Activated CD4-positive, alpha-beta memory T cell treated with anti-CD3 and anti-CD28 coated beads for 36 hours (primary cell): ENCODE measurements at places on chromosomes 7 and 10. TPM values are rescaled to one million over a fixed set of nuclear protein-coding genes. Genes with fewer than 3 reads are reported as not detected.

- H3K27ac ChIP-seq, result no peak overlapping the region
- no peak overlapping the region for H3K4me3 ChIP-seq
- peaks cover 19% of the 10 kb centered on the region for H3K4me1 ChIP-seq
These were observed 15.0 kb downstream of the NOD1 start for GRCh38 chr7:30463405-30464145.

SAMD9 gene
- total RNA-seq, result 7.2 TPM

DNA sequence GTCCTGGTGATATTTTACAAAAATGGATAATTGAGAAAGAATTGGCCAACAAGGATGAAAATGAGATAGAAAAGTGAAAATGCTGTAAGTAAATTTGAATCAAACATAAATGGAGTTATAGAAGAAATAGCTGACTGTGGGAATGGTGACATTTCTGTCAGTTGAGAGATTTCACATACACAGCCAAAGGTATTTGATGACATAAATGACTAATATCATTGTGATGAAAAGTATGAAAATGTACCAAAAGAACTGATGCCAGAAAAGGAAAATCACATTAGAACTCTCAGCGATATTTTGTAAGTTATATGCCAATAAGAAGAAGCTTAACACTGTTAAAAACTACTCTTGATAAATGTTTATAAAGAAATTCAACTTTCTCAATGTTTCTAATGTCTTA is 54.9 kb downstream of the TFPI2 start:
- no peak overlapping the region for H3K27ac ChIP-seq
- DNase-seq, result no peak
- no peaks in the 10 kb centered on the region for H3K27me3 ChIP-seq

DNA sequence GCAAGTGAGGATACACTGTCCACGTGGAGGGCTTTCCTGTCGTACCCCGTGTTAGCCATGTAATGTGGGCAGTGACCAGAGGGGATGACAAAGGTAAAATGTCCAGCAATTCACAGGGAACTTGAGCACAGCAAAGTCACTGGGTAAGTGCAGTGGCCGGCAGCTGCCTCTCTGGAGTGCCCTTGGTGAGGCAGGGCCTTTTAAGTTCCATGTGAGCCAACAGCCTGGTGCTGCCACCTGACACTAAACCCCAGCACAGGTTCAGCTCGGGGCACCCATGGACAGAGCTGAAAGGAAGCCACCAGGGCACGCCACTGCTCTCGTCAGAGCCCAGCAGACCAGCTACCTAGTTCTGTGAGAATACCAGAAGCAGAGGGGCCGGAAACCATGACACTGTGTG is 168.3 kb downstream of the PRKAG2 start:
- no peak for DNase-seq
- H3K36me3 ChIP-seq, result no peaks in the 10 kb centered on the region
- no peaks in the 10 kb centered on the region for H3K27me3 ChIP-seq
- H3K4me1 ChIP-seq, result peaks cover 7% of the 10 kb centered on the region
- H3K27ac ChIP-seq, result no peak overlapping the region

DNA sequence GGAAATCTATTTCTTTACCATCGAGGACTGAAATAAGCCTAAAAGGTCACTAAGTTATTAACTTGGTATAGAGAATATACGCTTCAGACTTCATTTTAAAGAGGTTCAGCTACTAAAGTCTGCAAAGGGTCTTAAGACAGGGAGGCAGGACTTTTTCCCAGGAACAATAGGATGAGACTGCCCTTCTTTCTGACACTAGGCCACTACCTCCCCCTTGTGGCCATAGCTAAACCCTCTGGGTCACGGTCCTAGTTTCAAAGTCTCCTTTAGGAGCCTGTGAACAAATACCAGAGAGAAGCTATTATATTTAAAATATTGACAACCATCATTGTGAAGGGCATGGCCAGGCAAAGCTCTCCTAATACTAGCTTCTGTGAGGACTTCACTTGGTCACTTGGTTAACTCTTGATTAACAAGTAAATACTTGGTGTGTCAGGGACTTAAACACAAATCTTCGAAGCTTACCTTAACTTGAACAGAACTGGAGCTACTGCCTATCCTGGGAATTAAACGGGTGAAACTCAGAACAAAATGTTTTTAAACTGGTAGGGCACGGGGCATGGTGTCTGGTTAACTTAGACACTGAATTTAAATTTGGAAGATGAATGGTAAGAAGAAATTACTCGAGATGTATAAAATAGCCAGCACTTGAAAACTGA is 75.6 kb downstream of the CCDC6 start:
- peak; percentile 32 for DNase-seq
- no peak overlapping the region for H3K4me3 ChIP-seq
- H3K36me3 ChIP-seq, result peaks cover 47% of the 10 kb centered on the region

DNA sequence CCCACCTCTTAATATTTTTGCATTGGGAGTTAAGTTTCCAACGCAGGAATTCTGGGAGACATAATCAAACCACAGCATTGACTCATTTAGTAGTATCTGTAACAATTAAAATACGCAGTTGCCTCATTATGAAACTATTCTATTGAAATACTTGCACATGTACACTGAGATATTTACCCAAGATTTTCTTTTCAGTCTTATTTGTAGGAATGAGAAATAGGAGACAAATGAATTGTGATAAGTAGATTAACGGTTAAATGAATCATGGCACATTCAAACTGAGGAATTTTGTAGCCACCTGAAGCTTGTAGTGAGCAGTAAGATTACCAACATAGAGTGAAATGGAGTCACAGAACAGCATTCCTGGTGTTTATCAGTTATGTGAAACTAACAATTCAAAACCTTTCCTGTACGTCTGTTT is 18.1 kb downstream of the RP9 start:
- no peak overlapping the region for H3K27ac ChIP-seq
- no peaks in the 10 kb centered on the region for H3K27me3 ChIP-seq
- no peak overlapping the region for H3K4me3 ChIP-seq
- H3K36me3 ChIP-seq, result peaks cover 12% of the 10 kb centered on the region
- DNase-seq, result no peak

DNA sequence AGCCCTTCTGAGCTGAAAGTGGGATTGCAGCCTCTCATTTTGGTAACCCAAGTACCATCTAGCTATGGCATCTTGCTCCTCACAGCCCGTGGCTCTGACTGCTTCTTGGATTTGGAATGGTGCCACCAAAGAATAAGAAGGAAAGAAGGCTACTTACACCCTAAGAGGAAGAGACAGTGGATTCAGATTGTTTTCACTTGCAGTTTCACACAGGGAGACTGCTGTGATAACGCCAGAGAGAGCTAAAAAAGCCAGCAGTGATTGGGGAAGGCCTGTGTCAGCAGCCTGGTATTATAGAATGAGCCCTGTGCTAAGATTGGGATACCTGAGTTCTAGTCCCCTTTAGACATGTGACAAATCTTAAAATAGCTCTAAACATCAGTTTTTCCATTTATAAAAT is 3.6 kb upstream of the LRRC4 start:
- no peak overlapping the region for H3K4me3 ChIP-seq
- no peaks in the 10 kb centered on the region for H3K27me3 ChIP-seq
- H3K4me1 ChIP-seq, result peaks cover 13% of the 10 kb centered on the region
- no peak for DNase-seq
- H3K36me3 ChIP-seq, result peaks cover 6% of the 10 kb centered on the region

DNA sequence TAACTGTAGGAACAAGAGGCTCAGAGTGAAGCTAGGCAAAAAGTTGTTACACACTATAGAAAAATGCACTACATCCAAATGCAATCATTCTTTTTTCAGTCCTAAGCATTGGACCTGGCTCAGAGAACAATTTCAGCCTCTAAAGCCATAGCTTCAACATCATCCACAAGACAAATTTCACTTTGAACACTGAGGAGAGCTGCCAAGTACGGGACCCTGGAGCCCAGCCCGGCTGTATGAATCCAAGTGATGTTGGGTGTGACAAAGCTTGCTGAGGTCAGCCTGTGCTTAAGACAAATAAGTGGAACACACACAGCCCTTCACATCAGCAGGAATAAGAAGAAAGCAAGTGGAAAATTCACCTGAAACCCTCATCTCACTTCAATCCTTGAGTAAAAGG is 233.1 kb upstream of the PFKP start:
- H3K27me3 ChIP-seq, result peaks cover 16% of the 10 kb centered on the region
- no peaks in the 10 kb centered on the region for H3K36me3 ChIP-seq
- DNase-seq, result no peak
- no peak overlapping the region for H3K27ac ChIP-seq
- no peak overlapping the region for H3K4me3 ChIP-seq
- H3K4me1 ChIP-seq, result no peaks in the 10 kb centered on the region

DNA sequence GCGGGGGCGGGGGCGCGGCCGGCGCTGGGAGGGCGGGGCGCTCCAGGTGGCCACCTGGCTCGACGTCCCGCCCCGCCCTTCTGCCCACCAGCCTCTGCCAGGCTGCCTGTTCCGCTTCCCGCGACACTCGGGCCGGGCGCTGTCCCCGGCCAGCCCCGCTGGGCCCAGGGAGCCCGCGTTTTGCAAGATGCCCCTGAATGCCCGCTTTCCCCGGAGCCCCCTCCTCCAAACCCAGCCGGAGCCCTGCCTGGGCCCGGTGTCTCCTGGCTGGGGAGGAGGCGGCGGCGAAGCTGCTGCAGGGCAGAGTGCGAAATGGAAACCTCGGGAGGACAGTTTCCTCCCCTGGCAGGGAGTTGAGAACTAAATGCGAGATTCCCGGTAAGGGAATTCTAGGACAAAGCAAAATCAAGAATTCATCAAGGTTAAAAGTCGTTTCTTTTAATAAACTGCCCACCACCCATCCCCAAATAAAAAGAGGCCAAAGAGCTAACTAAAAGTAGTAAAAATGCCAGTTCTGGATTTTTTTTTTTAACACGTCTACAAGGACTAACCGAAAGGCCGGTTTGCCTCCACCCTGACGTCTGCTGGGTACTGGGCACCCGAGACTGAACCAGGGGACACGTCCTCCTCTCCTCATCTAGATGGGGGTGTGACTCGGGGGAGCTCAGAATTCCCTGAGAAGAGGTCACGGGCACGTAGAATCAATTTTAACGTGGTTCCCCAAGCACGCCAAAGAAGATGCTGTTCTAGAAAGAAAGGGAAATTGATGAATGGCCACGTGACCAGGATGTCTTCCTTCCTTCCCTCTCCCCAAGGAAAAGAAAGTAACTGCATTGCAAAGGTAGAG is 200.4 kb upstream of the NFE2L3 start:
- H3K4me3 ChIP-seq, result peak overlapping the region; percentile 18
- peaks cover 4% of the 10 kb centered on the region for H3K27me3 ChIP-seq
- H3K36me3 ChIP-seq, result no peaks in the 10 kb centered on the region
- H3K4me1 ChIP-seq, result peaks cover 11% of the 10 kb centered on the region

- peaks cover 29% of the 10 kb centered on the region for H3K4me1 ChIP-seq
- peak overlapping the region; percentile 99 for H3K4me3 ChIP-seq
These were observed 767 bp downstream of the KRIT1 start for GRCh38 chr7:92244808-92245486.

PSD gene
- 4.4 TPM for total RNA-seq

- no peaks in the 10 kb centered on the region for H3K36me3 ChIP-seq
- DNase-seq, result no peak
- no peaks in the 10 kb centered on the region for H3K4me1 ChIP-seq
- no peak overlapping the region for H3K4me3 ChIP-seq
- no peak overlapping the region for H3K27ac ChIP-seq
These were observed 96.9 kb downstream of the EVX1 start for GRCh38 chr7:27339478-27339877.

DNA sequence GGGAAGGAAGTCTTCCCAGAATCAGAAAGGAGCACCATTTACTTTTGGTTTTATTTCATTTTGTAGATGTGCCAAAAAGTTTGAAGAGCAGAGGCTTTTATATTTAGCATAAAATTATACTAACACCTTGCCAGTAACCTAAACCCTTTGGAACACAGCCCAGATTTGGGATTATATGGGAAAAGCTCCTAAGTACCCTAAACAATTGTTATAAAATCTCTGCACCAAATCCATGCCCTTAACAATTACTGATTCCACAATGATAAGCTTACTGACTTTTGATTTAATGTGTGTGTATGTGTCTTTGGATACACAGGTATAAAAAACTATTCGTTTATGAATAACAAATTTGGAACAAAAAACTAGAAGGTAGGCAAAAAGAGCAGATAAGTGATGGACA is 39.0 kb upstream of the TMEM229A start:
- no peak overlapping the region for H3K27ac ChIP-seq
- H3K36me3 ChIP-seq, result no peaks in the 10 kb centered on the region
- no peaks in the 10 kb centered on the region for H3K4me1 ChIP-seq
- H3K27me3 ChIP-seq, result no peaks in the 10 kb centered on the region
- no peak overlapping the region for H3K4me3 ChIP-seq
- no peak for DNase-seq

DNA sequence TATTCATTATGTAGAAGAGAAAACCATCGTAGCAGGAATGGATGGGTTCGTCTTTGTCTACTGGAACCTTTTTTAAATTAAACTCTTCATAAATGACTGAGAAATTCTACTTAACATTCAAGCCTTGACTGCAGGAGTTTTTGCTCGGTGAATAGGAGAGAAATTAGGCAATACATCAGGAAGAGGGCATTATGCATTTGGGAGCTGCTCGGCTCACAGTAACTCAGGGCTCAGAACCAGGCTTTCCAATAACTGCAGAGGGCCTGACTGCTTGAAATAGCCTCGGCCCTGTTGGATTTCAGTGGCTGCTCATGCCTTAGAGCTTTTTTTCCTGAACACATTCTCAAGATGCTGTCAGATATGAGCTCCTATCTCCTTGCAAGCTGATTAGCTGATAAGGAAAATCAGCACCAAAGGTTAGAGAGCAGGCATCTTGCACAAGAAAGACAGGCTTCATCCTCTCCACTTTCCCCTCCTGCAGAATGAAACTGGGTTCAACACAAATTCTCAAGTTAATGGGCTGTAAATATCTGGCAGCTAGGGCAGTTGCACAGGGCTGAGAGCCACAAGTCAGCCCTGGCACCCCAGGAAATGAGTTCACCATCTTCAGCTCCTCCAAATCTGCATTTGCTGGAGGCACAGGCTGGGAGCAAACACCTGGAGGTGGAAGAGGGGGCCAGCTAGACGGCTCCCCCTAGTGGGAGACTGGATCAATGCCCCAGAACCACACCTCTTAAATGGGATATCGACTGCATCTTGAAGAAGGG is 24.3 kb downstream of the TECTB start:
- H3K27me3 ChIP-seq, result peaks cover 13% of the 10 kb centered on the region
- H3K27ac ChIP-seq, result no peak overlapping the region
- peak; percentile 52 for DNase-seq
- no peaks in the 10 kb centered on the region for H3K4me1 ChIP-seq
- no peak overlapping the region for H3K4me3 ChIP-seq

FOXI2 gene
- total RNA-seq, result not detected

GRCh38 chr7:101618207-101618839 is 10.8 kb downstream of the MYL10 start:
- no peaks in the 10 kb centered on the region for H3K36me3 ChIP-seq
- H3K4me3 ChIP-seq, result no peak overlapping the region
- DNase-seq, result no peak
- no peak overlapping the region for H3K27ac ChIP-seq

DNA sequence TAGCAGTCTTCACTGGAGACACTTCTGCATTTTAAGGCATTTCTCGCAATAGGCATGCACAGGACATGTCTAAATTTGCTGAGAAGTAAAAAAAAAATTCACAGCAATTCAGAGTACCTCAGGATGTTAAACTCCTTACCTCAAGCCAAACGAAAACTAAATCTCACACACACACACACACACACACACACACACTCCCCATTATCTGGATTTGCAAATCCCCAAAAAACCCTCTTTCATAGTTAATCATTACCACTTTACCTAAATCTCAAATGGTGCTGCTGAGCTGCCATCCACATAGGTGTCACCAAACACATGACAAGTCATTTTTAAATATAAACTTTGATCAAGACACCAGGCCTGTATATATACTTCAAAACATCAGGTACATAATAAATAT is 31.8 kb downstream of the CACNA2D1 start:
- no peak overlapping the region for H3K4me3 ChIP-seq
- DNase-seq, result no peak
- no peak overlapping the region for H3K27ac ChIP-seq
- H3K36me3 ChIP-seq, result no peaks in the 10 kb centered on the region

FGL2 gene
- total RNA-seq, result 0.55 TPM

- H3K4me1 ChIP-seq, result no peaks in the 10 kb centered on the region
- DNase-seq, result no peak
- no peaks in the 10 kb centered on the region for H3K27me3 ChIP-seq
- H3K27ac ChIP-seq, result no peak overlapping the region
These were observed 47.1 kb downstream of the COL17A1 start for GRCh38 chr10:104038537-104038936.
